ENCODE measurements at places on chromosomes 3 and 15.

GRCh38 chr15:90683876-90684275 is 33.3 kb upstream of the BLM start:
- DNase-seq: no peak

DNA sequence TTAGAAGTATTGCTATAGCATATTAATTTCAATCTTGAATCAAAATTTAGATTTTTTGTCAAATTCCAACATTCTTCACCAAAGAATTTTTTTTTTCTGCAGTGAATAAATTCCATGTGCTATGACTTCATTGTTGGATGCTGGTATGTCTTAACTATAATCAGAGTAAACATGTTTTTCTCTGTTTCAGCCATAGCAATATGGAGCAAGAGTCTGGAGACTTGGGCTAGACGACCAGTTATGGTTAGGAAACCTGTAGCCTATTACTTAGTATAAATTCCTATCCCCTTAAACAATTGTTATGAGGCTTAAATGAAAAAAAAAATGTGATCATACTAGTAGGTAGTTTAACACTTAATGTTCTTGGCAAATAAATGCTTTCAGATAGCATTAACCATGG is 431.9 kb upstream of the FRG2C start:
- no peak for DNase-seq

DNA sequence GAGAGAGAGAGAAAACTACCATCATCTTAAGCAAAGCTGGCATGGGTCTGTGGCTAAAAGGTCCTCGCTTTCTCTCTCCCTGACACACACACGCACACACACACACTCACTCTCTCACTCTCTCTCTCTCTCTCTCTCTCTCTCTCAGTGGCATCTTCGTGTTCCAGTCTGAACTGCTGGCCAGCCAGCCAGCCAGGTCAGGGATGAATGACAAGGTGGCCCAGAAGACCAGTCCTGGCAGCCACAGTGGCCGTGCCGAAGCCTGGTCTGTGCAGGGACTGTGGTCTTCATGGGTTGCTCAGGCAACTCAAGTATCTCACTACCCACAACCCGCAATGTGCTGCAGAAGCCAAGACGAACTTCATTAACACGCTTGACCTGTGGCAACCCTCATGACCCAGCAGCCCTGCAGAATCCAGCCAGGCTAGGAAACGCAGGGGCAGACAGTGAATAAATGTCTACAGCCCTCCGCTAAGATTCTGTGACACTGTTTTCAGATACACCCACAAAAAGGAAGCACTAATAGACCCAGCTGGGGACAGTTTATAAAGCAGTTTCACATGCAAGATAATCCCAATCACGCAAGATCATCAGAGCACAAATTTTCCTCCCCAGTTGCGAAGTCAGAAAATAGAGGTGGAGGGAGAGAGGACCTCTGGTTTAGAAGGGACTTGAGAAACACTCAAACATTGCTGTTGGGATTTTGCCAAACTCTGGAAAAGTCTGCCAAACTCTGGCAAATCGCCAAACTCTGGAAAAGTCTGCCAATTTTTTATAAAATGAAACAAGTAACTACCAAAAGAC is 66.4 kb downstream of the XXYLT1 start:
- no peak for DNase-seq

DNA sequence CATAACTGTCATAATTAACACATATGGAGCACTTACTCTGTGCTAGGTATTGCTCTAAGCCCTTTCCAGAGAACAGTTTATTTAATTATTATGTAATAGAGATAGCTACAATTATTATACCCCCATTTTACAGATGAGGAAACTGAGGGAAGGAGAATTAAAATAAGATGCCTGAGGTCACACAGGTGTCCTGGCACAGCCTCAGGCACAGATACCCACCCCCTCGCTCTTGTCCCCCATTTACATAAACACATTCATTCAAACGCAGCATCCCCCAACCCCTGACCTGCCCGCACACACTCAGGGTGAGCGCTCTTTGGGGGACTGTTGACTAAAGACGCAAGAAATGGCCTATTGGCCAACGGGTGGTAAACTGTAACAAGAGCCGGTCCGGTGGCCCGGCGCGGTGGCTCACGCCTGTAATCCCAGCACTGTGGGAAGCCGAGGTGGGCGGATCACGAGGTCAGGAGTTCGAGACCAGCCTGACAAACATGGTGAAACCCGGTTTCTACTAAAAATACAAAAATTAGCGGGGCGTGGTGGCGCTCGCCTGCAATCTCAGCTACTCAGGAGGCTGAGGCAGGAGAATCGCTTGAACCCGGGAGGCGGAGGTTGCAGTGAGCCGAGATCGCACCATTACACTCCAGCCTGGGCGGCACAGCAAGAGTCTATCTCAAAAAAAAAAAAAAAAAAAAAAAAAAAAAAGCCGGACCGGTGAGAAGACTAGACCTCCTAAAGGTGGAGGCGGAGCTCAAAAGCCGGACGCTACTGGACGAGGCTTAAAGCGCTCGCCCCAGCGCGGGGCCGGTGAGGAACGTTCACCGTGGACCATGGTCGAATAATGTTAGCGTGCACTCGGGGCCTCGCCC is 1.9 kb upstream of the ISL2 start:
- DNase-seq: no peak

DNA sequence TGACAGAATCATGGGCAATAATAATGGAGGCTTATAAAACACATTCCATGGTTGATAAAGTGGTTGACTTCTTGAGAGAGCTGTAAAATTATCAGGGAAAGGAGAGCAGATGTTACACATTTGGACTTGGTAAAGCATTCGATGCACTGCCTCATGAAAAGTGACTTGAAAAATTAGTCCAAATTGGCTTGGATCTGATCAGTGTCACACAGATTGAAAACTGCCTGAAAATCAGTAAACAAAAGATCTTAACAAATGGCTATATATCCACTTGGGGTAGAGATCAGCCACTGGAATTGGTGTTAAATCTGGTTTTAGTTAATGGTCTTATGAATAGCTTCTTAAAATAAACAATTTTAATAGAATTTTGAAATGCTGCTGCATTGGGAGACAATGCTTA is 20.3 kb downstream of the SHOX2 start:
- no peak for DNase-seq

GRCh38 chr15:29337156-29337959 is 67.7 kb upstream of the NSMCE3 start:
- no peak for DNase-seq

DNA sequence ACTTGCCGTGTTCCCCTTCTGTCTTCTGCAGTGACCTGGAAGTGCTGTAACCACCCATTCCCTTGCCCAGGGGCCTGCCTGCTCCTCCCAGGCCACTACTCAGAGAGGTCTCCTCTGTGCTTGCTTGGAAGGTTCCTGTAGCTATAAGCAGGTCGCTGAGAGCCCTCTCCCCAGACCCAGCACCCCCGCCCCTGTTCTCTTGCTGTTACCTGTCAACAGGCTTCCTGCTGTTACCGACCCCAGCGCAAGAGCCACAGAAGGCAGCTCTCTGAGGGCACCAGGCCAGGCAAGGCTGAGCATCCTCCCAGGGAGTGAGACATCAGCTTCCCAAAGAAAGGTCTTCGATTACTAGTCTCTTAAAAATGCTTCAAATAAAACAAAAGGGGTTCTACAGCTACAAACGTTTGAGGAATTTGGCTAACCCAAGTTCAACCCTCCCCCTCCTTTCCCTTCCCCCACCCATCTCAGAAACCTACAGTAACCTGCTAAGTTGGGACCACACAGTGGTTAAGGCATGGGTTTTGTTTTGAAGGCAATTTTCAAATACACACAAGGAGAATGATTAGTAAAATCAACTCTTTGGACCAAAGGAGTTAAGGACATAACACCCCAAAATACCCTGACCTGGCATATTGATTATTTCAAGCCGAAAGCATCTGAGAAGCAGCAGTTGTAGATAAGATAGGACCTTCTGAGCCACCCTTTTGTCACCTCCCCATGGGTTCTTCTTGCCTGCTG is 74.9 kb upstream of the MFGE8 start:
- DNase-seq: no peak

DNA sequence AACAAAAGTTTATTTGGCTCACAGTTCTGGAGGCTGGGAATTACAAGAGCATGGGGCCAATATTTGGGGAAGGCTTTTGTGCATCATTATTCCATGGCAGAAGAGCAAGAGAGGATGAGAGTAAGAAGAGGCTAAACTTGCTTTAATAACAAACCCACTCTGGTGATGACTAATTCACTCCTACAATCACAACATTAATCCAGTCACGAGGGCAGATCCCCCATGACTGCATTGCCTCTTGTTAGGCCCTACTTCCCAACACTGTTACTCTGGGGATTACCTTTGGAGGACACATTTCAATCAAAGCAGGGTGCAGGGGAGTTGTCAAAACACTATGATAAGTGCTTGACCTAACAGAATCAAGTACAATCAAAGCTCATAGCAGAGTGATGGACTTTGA is 181.7 kb downstream of the BBX start:
- DNase-seq: no peak

DNA sequence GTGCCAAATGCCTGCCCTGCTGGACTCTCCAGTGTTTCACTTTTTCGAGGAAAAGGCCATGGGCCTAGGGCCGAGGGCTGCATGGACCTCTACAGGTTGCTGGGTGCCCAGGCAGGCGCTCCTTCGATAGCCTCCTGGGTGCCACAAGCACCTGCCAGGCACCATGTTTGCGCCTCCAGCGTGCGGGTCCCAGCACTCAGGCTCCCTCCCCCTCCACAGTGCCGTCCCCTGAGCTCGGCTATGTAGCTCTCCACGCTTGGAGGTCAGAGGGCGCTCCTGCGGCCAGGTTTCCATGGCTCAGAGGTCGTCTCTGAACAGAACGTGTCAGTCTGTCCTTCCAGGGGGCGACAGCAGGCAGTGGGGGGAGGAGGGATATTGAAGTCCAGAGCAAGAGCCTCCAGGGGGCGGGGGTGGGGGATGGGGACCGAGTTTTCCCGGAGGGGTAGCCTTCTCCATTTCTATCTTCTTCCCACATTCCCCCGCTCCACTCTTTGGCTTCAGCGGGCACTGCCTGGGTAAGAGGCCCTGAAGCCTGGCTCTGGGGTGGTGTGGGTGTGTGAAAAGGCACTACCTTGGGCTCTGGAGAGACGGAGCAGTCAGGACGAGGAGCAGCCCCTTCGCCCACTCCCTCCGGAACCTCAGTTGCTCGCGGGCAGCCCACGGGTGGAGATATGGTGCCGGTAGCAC is 3.6 kb downstream of the ONECUT1 start:
- DNase-seq: no peak

GRCh38 chr3:106805625-106806024 is 571.6 kb upstream of the CCDC54 start:
- no peak for DNase-seq

- DNase-seq: no peak
These were observed 27.7 kb upstream of the KBTBD12 start for GRCh38 chr3:127887321-127887720.

- no peak for DNase-seq
These were observed 35.3 kb downstream of the PAK2 start for GRCh38 chr3:196774848-196775422.

DNA sequence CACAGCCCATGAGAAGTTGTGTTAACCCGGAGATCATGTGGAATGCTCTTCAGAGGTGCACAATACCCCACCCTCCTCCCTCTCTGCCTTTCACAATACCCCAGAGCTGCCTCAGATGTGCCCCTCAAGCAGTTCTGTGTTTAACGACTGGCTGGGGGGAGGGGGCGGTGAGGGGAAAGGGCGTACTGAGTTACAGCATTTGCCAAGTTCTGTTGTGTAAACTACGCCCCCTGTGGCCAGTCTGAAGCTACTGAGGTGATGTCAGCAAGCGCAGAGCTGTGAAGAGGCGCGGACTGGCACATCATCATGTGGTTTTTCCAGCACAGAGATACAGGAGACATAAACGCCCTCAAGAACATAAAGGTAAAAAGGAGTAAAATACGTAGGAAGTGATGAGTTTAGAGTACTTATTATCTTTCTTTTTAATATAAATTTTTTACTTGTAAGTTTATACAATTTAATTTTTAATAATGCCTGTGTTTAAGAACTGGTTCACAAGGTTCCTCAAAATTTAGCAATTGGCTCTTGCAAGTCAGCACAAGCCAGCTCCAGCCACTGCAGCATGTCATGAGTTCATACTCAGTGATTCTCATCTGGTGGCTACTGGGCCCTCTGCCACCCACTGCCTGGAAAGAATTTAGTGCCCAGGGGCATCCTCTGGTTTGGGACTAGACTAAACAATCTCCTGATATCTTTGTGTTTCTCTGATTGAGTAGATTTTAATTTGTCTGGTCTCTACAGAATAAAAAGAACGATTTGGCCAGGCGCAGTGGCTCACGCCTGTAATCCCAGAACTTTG is 1.7 kb downstream of the EPB42 start:
- DNase-seq: no peak

Measured in GM12892 (cell line).